Right hindlimb (tissue), 1 donor: ENCODE measurements at places on chromosomes 1 and 21.
A peak's percentile ranks its signal among the peaks of the same experiment; 100 is the strongest.

DNA sequence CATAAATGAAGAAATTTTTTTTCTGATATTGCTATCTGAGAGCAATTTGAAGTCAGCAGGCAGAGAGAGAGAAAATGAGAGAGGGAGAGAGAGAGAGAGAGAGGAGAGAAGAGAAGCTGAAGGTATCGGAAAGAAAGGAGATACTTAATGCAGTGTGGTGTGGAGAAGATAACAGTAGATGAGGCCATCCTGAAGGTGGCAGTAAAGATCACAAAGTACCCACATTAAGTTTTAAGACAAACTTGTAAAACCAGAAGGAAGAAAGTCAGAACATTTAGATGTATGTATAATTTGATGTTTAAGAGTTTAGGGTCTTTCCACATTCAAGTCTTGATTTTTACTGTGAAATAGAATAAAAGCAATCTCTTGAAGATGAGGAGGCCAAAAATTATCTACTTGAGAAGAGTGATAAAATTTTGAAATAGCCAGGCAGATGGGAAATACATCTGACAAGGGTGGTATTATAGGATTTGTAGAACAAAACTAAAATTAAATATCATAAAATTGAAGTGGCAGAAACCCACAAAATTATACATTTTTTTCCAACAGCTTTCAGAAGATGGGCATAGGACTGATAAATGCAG, 1753.4 kb downstream of the MRPL39 start:
- no peak for DNase-seq

DNA sequence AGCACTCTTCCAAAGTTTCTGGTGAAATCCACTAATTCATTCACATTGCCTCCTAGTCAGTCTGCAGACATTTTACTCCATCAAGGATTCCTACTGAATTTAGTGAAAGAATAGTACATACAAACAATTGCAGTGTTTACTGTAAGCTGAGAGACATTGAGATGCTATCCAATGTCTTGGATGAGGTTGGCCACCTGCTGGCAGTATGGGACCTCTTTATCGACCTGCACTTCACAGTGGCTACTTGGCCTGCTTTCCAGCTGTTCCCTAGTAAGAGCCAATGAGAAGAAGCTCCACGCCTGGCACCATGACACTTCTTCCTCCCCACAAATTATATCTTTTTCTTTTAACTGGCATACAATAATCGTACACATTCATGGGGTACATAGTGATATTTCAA, 51.5 kb upstream of the LRIF1 start:
- DNase-seq = no peak

GRCh38 chr1:65332821-65333220, 23.5 kb downstream of the DNAJC6 start:
- no peak for DNase-seq

- DNase-seq = peak; percentile 8
Observed at GRCh38 chr1:54127594-54128300, 25.1 kb downstream of the CDCP2 start.
